Fibroblast of skin of left quadriceps (primary cell): ENCODE measurements at places on chromosomes 2 and 18.
A peak's percentile ranks its signal among the peaks of the same experiment; 100 is the strongest.

DNA sequence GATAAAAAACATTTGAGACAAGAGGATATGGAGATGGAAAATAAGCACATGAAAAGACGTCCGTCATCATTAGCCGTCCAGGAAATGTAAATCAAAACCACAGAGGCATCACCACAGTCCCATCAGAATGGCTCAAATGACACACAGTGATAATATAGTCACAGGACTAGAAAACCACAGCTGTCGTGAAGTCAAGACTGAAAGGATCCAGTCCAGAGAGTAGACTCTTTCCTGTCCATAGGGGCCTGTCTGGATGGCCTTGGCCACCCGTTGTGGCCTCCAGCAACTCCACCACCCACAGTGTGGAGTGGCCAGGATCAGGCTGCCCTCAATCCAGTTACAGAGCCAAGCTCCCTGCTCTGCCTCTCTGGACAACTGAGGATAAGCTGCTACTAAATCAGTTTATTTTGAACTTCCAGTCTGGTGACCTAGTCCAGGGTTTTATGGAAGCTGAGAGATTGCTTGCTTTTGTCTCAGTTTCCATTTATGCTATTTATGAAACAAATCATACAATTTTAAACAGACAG is 60.4 kb downstream of the RHOB start:
- DNase-seq = no peak

GRCh38 chr2:133271105-133271504 is 297.2 kb downstream of the NCKAP5 start:
- no peak for DNase-seq

GRCh38 chr2:122323927-122324326 is 568.5 kb downstream of the TSN start:
- no peak for DNase-seq

- peak; percentile 25 for DNase-seq
These were observed at the start of gene PDE11A for GRCh38 chr2:178072383-178073301. PDE11A (minus strand) TSS chr2:178072777; CDS start chr2:178072437, 340 bp downstream.

- DNase-seq = no peak
These were observed 146.1 kb downstream of the NCK2 start for GRCh38 chr2:105890856-105891255.
